Body of pancreas (tissue), 4 donors: ENCODE measurements at places on chromosomes 4 and X.

GRCh38 chrX:87895421-87895820 lies 377.8 kb downstream of the KLHL4 start:
- no peak for DNase-seq

DNA sequence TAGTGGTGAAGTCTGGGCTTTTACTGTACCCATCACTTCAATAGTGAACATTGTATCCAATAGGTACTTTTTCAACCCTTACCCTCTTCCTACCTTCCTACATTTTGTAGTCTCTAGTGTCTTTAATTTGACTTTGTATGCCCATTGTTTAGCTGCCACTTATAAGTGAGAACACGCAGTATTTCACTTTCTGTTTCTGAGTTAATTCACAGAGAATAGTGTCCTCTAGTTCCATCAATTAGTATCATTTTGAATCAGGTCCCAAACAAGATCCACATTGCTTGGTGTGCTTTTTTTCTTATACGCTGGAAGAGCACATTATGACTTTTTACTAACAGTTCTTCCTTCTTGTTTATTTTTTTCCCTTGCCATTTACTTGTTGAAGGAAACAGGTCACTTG lies 176.0 kb upstream of the WDFY3 start:
- DNase-seq: no peak

DNA sequence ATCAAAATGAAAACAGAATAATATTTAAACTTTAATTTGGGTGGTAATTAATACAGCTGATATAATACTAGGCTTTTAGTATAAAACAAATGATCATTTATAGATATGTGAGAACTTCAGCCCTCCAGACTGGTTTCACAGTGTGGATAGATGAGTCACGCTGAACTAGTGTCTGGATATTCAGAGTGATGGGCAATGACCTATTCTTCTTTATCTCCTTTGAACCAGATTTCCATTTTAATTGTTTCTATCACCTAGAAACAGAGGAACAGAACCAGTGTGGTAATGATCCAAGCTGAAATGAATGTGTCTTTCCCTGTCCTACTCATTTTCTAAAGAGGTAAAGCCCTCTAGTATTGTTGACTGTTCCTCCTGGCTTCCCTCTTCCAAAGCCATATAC lies 155.2 kb upstream of the GK2 start:
- no peak for DNase-seq

DNA sequence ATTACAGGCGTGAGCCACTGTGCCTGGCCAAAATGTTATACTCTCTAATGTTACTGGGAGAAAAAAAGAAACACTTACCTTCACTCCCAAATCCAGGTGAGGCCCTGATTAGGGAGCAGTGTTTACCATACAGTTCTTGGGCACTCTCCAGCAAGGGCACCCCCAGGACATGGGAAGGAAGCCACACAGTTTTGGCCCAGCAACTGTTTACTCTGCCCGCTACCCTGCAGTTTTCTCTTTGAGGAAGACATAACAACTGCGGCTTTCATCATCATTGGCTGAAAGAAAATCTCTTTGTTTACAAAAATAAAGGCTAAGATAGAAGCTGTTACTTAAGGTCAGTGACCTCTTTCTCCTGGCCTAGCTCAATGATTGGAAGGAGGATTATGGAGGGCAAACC lies 145.5 kb upstream of the DUSP21 start:
- DNase-seq: peak; percentile 64

- DNase-seq: no peak
These were observed 295.5 kb upstream of the BOD1L1 start for GRCh38 chr4:13922873-13923645.

GRCh38 chr4:19888587-19888986 lies 363.1 kb upstream of the SLIT2 start:
- no peak for DNase-seq

DNA sequence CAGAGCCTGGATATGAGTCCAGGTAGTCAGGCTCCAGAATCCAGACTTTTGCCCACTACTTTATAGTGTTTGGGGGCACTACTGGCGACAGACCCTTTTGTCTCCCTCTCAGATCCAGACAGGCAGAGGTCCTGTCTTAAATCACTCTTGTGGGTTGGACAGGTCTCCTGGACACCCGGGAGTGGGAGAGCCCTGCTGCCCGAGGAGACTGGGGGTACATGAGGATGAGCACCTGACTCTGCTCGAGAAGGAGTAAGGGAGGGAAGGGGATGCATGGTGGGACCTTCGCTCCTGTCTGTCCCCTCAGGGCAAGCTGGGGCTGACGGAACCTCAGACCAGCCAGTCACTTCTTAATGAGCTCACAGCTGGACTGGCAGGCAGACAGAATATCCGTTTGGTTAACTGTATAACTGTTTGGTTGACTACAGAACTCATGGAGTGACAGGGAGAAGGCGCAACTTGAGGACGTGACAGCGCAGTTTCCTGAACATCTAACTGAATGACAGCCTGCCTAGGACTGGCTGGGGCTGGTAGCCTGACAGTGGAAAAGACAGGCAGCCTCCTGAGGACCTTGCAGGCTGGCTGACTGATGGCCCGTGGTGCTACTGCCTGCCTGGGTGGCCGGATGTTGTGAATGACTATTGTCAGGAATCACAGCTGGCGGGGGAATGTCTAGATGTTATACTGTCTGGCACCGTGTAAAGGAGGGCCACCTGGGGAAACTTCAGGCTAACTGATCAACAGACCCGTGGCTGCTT lies 1.6 kb upstream of the SUV39H1 start:
- DNase-seq: no peak

DNA sequence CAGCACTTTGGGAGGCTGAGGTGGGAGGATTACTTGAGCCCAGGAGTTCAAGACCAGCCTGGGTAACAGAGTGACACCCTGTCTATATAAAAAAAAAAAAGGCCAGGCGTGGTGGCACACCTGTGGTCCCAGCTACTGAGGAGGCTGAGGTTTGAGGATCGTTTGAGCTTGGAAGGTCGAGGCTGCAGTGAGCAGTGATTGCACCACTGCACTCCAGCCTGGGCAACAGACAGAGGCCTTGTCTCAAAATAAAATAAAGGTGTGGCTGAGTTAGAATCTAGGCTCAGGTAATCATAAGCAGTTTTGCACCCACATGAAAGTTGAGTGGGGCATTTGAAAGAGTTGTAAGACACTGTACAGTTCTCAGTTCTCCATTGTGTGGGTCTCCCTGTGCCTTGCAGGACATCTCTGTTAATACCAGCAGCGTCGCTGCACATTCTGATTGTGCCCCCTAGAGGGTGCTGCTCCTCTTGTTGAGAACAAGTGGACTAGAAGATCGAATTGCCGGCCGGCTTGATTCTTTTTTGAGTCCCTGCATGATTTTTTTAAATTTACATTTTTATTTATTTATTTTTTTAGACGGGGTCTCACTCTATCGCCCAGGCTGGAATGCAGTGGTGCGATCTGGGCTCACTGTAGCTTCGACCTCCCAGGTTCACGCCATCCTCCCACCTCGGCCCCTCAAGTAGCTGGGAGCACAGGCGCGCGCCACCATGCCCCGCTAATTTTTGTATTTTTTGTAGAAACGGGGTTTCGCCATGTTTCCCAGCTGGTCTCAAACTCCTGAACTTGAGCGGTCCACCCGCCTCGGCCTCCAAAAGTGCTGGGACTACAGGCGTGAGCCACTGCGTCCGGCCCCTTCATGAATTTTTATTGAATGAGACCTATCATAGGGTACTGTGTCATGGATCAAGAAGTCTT lies 73.6 kb upstream of the RBMX start:
- peak; percentile 78 for DNase-seq

DNA sequence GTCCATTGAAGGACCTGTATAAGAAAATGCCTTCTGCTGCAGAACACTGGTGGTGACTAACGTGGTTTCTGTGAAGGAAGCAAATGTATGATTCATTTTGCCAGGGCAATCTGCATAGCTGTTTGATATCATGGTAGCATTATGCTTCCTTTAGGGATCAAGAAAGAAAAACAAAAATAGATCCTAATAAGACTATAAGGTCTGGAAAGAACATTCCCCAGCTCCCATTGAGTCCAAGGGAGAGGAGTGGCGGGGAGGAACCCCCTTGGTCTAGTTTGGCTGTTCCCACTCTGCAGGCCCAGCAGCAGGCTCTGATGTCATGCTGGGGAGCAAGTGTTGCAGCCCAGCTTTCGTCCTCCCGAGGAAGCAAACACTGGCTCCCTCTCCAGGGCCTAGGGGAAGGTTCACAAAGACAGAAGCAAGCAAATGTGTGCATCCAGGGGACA lies 154.5 kb upstream of the GALNT7 start:
- DNase-seq: no peak

GRCh38 chr4:13169731-13170525 lies 314.2 kb downstream of the RAB28 start:
- DNase-seq: no peak

DNA sequence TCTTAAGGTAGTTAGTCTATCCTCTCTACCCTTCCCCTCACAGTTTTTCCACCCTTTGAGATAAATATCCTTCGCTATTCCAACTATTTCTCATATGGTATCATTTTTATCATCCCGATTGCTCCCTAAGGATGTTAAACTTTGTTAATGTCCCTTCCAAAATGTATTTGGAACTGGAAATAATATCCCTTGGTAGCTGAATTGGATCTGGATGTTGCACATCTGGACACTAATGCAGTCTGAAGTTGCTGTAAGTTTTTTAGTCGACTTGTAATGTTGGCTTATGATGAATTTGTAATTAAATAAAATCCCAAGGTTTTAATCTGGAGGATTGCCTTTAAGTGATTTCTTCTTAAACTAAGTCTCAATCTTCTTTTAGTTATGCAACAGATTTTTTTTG lies 22.5 kb downstream of the XIAP start:
- DNase-seq: no peak

GRCh38 chrX:154002215-154002719 lies 17.4 kb downstream of the IRAK1 start:
- DNase-seq: peak; percentile 51

GRCh38 chrX:123993326-123993725 lies 31.8 kb downstream of the STAG2 start:
- DNase-seq: no peak

- no peak for DNase-seq
These were observed 136.0 kb upstream of the HPGD start for GRCh38 chr4:174658246-174658645.

DNA sequence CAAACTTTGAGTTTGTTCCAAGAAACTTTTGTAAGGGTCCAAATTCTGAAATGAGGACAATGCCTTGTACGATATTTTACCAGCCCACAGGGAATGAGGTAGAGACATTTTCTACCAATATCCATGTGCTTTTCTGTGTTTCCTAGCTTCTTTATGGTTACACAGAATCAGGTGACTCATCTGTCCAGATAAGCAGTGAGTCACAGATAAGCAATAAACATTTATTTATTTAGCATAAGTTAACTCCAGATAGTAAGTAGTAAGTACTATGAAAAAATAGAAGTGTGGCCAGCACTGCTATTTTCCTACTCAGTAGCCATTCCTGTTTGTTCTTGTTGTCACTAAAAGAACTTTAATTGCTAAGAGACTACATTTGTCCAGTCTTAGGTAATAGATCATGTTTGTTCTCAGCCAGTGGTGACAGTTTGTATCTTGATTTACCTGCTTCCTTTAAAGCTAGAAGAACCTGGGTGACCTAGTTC lies 7.4 kb downstream of the AFF1 start:
- DNase-seq: no peak

DNA sequence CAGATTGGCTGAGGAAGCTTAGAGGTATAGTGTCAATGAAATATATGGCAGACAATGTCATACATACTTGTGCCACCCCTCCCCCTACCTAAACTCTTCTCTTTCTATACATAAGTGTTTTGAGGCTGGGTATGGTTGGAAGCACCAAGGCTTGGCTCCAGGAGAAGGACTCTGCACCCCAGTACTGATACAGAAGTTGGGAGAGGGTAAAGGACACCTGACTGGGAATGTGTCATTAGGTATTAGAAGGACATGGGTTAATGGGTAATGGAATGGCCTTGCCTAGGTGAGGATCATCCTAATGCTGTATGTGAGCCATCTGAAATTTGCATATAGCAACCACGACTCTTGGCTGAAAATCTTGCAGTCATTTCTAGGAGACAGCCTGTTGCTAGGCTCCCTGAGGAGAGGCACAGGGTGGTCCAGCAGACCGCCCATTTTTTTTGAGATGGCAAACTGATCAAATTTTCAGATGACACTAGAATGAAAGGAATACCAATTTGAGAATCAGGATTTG lies 26.8 kb upstream of the AP1S2 start:
- no peak for DNase-seq

GRCh38 chr4:88382621-88383020 lies 4.0 kb downstream of the HERC6 start:
- DNase-seq: no peak

DNA sequence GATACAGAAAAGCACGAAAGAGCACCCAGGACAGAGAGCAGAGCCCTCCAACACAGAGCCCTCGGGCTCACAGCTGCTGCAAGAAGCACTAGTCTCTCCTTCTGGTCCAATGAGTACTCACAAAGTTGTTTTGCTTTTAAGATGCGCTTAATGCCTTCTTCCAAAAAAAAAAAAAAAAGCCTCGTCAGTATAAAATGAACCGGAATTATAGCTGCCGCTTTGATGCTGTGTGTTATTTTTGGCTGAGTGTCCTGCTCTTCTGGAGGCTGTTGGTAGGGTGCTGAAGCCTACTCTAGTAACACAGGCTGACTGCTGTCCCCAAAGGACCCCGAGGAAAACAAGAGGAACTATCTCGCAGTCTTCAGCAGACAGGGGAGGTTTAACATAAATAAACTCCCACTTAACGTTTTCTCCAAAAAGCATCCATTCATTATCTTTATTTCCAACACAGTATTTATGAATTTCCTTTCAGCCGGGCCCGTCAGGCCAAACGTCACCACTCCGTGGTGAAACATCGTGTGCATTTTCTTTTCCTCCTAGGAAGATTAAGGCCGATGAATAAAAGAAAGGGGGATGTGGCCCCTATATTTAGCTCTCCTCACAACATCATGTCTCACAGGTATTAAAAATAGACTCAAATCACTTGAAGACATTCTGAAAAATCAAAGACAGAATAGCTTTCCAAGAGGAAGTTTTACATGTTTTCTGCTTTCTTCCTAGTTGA lies 213.7 kb upstream of the PPARGC1A start:
- no peak for DNase-seq

DNA sequence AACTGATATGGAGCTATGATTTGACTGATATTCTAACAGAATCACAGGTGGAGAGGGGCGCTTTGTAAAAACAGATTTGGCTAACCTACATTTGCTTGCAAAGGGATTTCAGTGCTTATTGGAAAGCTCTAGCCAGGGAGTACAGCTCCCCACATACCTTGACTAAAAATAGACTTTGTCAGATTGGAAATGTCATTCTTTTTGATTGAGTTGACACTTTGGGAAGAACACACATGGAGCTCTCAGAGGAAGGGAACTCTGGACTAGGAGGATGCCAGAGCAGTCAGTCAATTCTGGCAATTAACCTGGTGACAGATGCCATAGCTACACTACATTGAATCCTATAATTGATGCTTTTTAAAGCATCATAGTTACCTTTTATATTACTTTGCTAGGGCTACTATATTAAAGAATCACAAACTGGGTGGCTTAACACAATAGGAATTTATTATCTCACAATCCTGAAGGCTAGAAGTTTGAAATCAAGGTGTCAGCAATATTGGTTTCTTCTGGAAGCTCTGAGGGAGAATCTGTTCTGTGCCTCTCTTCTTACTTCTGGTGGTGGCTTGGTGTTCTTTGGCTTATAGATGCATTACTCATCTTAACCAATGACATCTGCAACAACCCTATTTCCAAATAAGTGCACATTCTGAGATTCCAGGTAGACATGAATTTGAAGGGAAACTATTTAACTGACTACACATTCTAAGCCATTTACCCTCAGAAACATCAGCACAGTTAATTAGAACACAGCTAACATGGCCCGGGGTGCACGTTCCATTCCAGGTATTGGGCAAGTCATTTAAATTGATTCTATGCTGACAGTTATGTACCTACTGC lies 8.4 kb upstream of the HERC3 start:
- DNase-seq: no peak

- DNase-seq: no peak
These were observed 83.3 kb downstream of the CLDN34 start for GRCh38 chrX:10050481-10050880.

GRCh38 chrX:154598656-154599055 lies 13.7 kb downstream of the CTAG1A start:
- DNase-seq: no peak
